Endothelial cell of umbilical vein (primary cell): ENCODE measurements at places on chromosomes 11 and 22. TPM values are rescaled to one million over a fixed set of nuclear protein-coding genes. Genes with fewer than 3 reads are reported as not detected.

GRCh38 chr11:63813035-63813562 is at the start of gene SPINDOC:
Gene SPINDOC (plus strand): TSS chr11:63813456. CDS start chr11:63813687, 231 bp downstream.
- H3K27ac ChIP-seq: peak within 1 kb of the TSS; percentile 51
- peaks cover 18% of the 10 kb centered on the region for H3K4me1 ChIP-seq
- no peaks in the 10 kb centered on the region for H3K27me3 ChIP-seq
- H3K4me3 ChIP-seq: peak within 1 kb of the TSS; percentile 70
- peaks cover 7% of the 10 kb centered on the region for H3K36me3 ChIP-seq

DNA sequence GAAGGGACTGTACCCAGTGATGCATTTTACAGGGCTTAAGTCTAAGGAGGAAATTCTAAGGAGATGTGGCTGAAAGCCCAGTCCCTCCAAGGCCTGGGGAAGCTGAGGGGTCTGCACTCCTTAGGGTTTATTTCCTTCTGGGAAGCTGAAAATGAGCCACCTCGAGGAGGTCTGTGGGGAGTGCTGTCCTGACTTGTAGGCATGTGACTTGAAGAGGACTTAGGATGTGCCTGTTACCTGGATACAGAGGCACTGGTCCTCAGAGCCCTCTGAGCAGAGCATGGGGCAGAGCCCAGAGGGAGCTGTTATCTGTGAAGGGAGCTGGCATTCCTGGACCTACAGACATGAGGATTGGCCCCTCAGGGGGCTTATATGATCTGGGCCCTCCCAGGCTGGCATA is 77.1 kb downstream of the TP53I11 start:
- H3K36me3 ChIP-seq: no peaks in the 10 kb centered on the region
- DNase-seq: no peak
- H3K4me3 ChIP-seq: no peak overlapping the region
- H3K27me3 ChIP-seq: no peaks in the 10 kb centered on the region

- no peaks in the 10 kb centered on the region for H3K36me3 ChIP-seq
- H3K4me1 ChIP-seq: no peaks in the 10 kb centered on the region
- no peak overlapping the region for H3K4me3 ChIP-seq
- peaks cover 3% of the 10 kb centered on the region for H3K27me3 ChIP-seq
- no peak overlapping the region for H3K27ac ChIP-seq
- DNase-seq: no peak
Measured at GRCh38 chr22:42303396-42304323, 33.2 kb upstream of the TCF20 start.

- DNase-seq: no peak
- no peaks in the 10 kb centered on the region for H3K4me1 ChIP-seq
- no peak overlapping the region for H3K27ac ChIP-seq
- H3K4me3 ChIP-seq: no peak overlapping the region
Measured at GRCh38 chr11:47732271-47732670, 17.1 kb upstream of the AGBL2 start.

DNA sequence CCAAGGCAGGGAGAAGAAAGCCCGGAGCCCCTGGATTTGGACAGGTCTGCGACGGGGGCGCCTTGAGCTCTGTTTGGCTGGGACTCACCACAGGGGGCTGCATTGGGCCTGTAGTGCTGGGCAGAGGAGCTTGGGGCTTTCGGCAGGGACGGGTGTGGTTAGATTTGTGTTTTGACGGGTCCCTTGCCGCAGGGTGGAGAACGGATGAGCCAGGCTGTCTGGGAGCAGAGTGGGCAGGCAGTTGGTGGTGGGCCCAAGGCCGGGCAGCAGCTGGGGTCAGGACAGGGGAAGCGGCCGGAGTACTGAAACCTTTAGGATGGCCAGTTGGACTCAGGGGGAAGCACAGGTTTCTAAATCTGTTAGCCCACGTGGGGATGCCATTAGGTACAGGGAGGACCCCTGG is 13.4 kb downstream of the C11orf24 start:
- H3K36me3 ChIP-seq: no peaks in the 10 kb centered on the region
- H3K4me1 ChIP-seq: peaks cover 2% of the 10 kb centered on the region
- H3K4me3 ChIP-seq: no peak overlapping the region
- H3K27ac ChIP-seq: no peak overlapping the region
- DNase-seq: no peak

- H3K36me3 ChIP-seq: peaks cover 15% of the 10 kb centered on the region
- peaks cover 24% of the 10 kb centered on the region for H3K4me1 ChIP-seq
- peak overlapping the region; percentile 64 for H3K4me3 ChIP-seq
- no peak for DNase-seq
- no peaks in the 10 kb centered on the region for H3K27me3 ChIP-seq
Measured at GRCh38 chr22:24553597-24554312, 1.2 kb downstream of the GUCD1 start.

GRCh38 chr11:12430954-12431595 is 53.7 kb downstream of the PARVA start:
- no peak overlapping the region for H3K4me3 ChIP-seq
- H3K36me3 ChIP-seq: no peaks in the 10 kb centered on the region
- H3K4me1 ChIP-seq: peaks cover 12% of the 10 kb centered on the region
- no peaks in the 10 kb centered on the region for H3K27me3 ChIP-seq

DNA sequence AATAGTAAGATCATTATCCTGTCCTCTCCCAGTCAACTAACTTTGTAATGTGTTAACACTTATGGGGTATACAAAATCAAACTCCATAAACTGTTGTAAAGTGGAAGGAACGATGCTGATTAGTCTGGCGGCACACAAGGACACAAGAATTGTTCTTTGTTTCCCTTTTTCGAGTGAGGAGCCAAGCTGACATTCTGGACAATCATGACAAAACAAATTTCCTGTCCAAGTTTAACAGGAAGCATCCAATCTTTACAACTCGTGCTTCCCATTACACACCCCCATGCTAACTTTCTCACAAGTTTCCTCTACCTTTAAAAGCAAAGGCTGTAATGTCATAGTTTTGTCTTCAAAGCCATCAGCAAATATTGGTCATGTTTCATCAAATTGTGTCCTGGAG is 20.4 kb upstream of the LDLRAD3 start:
- H3K4me3 ChIP-seq: no peak overlapping the region
- H3K27me3 ChIP-seq: no peaks in the 10 kb centered on the region
- peak; percentile 71 for DNase-seq

DNA sequence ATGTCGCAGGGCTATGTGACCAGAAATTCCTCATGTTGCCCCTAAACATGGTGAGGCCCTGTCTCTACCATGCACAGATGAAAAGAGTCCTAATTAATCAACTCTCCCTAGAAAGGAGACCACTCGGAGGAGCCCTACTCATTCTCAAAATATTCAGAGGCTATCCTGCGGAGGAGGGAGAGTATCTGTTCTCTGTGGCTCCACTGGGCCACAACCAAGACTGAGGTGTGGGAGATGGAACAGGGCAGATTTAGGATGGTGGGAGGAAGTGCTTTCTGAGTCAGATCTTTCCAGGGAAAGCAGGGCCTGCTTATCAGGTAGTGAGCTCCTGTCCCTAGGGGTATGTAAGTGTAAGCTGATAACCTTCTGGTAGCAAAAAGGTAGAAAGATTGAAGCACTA is 37.0 kb upstream of the PRDM11 start:
- H3K4me1 ChIP-seq: no peaks in the 10 kb centered on the region
- H3K36me3 ChIP-seq: no peaks in the 10 kb centered on the region
- H3K27ac ChIP-seq: no peak overlapping the region
- no peak overlapping the region for H3K4me3 ChIP-seq
- H3K27me3 ChIP-seq: peaks cover 4% of the 10 kb centered on the region
- DNase-seq: no peak

GRCh38 chr11:9643751-9644150 is 20.1 kb upstream of the SWAP70 start:
- H3K27me3 ChIP-seq: no peaks in the 10 kb centered on the region
- no peak for DNase-seq
- H3K27ac ChIP-seq: no peak overlapping the region
- H3K4me3 ChIP-seq: no peak overlapping the region
- no peaks in the 10 kb centered on the region for H3K36me3 ChIP-seq
- H3K4me1 ChIP-seq: peaks cover 6% of the 10 kb centered on the region

- DNase-seq: no peak
- peaks cover 25% of the 10 kb centered on the region for H3K4me1 ChIP-seq
- H3K4me3 ChIP-seq: no peak overlapping the region
- no peaks in the 10 kb centered on the region for H3K36me3 ChIP-seq
- H3K27me3 ChIP-seq: no peaks in the 10 kb centered on the region
- no peak overlapping the region for H3K27ac ChIP-seq
Measured at GRCh38 chr11:61155312-61155711, 5.9 kb downstream of the VPS37C start.

GRCh38 chr11:6650980-6651379 is 4.6 kb downstream of the DCHS1 start:
- DNase-seq: no peak
- no peak overlapping the region for H3K4me3 ChIP-seq
- H3K36me3 ChIP-seq: no peaks in the 10 kb centered on the region
- no peaks in the 10 kb centered on the region for H3K27me3 ChIP-seq
- peaks cover 33% of the 10 kb centered on the region for H3K4me1 ChIP-seq
- no peak overlapping the region for H3K27ac ChIP-seq

DNA sequence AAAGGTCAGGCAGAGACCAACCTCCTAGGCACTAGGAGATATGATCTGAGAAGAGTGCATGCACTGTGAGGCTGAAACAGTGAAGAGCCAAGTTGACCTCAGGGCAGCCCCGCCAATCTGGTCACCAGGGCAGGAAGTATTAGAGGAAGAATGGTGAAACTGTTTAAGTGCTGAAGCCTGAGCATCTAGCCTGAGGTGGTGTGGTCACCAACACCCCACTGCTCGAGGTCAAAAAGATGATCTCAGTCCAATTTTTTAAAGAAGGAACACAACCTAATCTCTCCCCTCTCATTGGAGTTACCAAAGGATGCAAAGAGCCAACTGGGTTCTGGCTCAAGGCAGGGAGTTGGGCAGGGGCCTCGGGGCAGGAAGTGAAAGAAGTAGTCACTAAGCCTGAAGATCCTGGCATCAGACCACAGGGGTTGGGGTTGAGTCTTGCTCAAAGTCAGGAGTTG is 4.0 kb downstream of the APBB1 start:
- H3K4me3 ChIP-seq: no peak overlapping the region
- H3K27me3 ChIP-seq: no peaks in the 10 kb centered on the region
- no peaks in the 10 kb centered on the region for H3K36me3 ChIP-seq
- no peak for DNase-seq

MS4A6E gene
- polyA plus RNA-seq: not detected in 2 replicates

PHF5A gene
- 51.8 and 61.1 TPM in 2 replicates for polyA plus RNA-seq

SERGEF gene
- 8.7 and 9.2 TPM in 2 replicates for polyA plus RNA-seq

GLB1L2 gene
- 0.48 and 0.59 TPM in 2 replicates for polyA plus RNA-seq

CDC42EP2 gene
- polyA plus RNA-seq: 26.4 and 33.3 TPM in 2 replicates

FGF3 gene
- polyA plus RNA-seq: not detected in 2 replicates
